HS-27A (cell line): ENCODE measurements at places on chromosomes 2 and 18.
A peak's percentile ranks its signal among the peaks of the same experiment; 100 is the strongest.

DNA sequence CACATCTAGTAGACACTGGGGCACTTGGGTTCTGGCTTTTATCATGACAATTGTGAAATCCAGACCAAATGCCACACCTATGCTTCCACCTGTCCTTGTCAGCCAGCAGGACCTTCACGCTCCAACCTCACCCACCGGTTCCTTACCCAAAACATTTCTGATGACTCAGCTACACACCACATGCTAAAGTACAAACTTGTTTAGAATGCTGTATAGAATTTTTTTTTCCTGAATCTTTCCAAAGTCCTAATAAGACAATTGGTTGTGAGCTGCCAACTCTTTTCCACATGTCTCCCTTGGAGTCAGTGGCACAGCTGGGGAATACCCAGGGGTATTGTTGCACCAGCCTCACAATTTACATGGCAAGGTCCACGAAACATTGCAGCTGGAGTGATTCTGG lies 75.5 kb upstream of the LPIN2 start:
- no peak for DNase-seq

DNA sequence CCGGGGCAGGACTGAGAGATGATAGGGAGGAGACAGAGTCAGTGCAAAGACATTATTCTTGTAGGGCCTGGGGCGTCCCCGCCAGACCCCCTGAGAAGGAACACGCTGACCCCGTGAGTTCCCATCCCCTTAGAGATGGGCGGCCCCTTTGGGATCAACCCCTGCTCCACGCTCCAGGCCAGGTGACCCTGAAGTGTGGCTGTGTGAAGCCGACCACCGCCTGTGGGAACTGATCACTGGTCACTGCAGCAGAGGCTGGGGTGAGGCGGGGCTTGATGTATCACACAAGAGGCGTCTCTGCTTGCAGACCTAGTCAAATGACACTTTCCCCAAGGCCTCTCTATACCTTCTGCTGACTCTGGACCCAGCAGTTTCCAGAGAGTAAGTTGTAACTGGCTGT lies 157.4 kb upstream of the TWIST2 start:
- no peak for DNase-seq

- no peak for DNase-seq
Measured at GRCh38 chr18:49841236-49842217, 28.2 kb upstream of the ACAA2 start.

- DNase-seq = no peak
Measured at GRCh38 chr18:32271672-32272208, 81.9 kb downstream of the MEP1B start.

DNA sequence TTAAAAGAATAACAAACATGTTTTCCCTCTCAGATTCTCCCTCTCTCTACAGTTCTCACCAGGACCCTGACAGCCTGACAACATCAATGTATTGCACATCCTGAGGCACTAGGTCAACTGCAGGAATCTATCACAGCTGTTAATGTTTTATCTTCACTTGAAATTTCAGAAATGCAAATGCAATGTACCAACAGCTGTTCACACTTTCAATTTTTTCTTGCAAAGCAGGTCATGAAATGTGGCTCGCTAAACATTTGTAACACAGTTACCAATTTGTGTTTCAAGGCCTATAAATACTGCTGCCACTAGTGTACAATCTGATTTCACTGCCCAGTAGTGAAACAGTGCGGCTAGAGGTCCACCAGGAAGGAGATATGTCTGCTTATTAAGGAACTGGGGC lies 147.8 kb downstream of the EXOC6B start:
- DNase-seq = no peak

DNA sequence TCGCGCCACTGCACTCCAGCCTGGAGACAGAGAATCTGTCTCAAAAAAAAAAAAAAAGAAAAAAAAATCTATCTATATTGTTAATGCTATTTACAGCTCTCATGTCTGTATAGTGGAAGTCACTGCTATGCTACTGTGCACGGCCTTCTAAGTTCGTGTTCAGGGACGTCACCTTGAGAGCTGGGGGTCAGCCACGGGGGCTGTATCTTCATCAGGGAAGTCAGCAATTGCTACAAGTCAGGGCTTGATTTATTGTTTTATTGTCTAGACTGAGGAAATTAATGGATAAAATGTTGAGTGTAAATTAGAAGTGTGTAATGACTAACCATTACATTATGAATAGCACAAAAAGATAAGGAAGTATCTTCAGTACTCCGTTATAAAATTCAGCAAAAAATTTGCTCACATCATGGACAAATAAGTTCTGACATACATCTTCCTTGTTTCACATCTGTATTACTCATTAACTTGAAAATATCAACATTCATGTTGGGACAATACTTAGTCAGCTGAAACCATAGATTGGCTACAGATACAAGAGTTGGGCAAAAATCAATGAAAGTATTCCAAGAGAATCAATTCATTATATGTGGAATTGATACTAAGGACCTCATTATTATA lies 136.6 kb upstream of the SEC11C start:
- no peak for DNase-seq

DNA sequence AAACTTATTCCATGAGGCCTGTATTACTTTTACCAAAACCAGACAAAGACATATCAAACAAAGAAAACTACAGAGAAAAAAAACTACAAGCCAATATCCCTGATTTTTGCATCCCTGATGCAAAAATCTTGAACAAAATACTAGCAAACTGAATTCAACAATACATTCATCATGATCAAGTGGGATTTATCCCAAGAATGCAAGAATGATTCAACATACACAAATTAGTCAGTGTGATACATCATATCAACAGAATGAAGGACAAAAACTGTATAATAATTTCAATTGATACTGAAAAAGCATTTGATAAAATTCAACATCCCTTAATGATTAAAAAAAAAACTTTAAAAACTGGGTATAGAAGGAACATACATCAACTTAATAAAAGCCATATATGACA lies 106.8 kb downstream of the SLC39A10 start:
- no peak for DNase-seq

DNA sequence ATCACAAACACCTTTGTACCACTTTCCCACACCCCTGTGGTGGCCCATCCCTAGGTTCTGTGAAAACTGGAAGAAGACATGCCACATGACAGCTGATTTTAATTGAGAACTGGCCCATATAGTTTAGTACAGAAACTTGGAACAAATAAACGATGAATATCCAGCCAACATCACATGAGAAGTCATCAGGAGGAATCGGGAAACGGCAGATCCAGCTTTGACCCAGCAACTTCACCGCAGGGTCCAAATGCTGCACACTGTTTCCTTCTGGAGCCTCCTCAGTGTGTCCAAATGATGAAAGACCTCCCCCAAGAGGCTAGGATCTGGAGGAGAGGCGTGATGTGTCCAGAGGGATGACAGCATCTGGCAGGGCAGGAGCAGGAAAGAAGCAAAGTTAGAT lies 75.5 kb downstream of the COPS8 start:
- DNase-seq = no peak

GRCh38 chr2:210527286-210527685 lies 29.1 kb upstream of the CPS1 start:
- DNase-seq = no peak

DNA sequence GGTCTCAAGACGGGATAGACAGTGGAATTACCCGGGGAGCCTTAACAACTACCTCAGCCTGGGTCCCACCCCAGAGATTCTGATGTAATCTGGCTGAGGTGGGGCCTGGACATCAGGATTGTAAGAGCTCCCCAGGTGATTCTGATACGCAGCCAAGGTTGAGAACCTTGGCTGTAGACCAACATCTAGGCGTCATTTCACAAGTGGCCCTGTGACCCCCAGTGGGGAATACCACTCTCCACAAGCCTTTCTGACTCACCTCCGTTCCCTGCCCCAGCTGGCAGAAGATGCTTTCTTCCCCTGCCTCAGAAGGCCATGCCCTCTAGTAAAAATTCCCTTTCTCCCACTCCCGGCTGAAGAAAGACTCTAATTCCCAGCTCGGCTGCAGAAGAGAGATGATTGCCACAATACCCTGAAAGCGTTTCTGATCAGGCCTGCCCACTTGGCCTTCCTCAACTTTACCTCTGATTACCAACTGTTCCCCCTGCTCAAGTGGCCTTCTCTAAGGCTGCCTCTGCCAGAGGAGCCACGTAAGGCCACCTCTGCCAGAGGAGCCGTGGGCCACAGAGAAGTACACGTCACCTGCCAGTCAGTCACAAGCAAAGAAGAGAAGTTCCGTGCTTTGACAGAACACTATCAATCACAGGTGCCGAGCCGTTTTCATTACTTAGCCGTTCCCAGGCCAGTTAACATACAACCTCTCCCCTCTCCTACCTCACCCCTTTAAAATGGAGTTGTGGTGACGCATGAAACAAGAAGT lies 116.8 kb upstream of the PKDCC start:
- DNase-seq = no peak

DNA sequence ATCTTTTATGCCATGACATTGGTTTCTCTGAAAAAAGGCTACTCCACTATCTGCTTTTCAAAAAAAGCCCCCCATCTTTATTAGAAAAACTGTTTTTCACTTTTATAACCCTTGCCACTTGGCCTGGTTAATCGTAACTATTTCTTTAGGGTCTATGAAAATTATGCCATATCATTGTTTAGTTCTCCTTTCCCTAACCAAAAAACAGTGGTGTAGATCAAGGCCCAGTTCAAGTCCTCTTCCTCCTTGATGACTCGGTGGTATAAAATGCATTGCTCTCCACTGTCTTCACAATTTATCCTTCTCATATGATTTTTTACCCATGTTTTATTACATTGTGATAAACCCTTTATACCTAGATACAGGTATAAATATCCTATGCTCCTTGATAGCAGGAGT lies 205.5 kb downstream of the ZNF521 start:
- no peak for DNase-seq

GRCh38 chr2:209960045-209960444 lies 42.4 kb upstream of the RPE start:
- no peak for DNase-seq

DNA sequence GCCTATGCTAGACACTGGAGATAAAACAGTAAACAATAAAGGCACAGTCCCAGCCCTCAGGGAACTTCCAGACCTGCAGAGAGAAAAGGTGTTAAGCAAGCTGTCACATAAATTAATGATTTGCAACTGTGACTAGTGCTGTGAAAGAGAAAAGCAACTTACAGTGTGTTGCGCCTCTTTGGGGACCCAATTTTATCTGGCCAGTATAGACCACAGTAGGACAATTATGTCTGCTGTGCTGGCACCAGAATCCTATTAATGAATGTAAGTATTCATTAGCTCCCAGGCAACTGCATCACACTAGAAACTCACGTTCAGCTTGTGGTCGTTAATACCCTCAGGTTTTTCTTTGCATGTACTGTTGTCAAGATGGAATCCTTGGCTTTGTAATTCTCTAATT lies 55.3 kb upstream of the CHST9 start:
- no peak for DNase-seq

DNA sequence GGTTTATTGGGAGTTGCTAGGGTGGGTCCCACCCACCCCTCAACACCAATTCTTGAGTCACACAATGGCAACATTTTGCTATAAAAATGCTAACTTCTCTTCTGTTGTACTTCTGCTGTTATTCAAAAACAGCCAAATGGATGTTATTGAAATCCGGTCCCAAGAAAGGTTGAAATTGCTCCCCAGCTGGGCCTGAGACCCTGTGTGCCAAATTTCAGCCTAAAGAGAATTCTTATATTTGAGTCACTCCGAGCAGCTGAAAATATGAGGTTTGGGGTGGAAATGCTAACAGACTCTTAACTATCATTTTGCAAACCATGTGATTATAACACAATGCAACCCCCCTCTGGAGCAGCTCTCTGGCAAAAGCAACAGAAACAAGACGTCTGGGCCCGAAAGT lies 27.0 kb upstream of the ACVR1 start:
- DNase-seq = no peak

- DNase-seq = no peak
Measured at GRCh38 chr2:120310136-120310535, 35.8 kb upstream of the INHBB start.

- DNase-seq = no peak
Measured at GRCh38 chr2:163466331-163467250, 269.2 kb downstream of the FIGN start.

DNA sequence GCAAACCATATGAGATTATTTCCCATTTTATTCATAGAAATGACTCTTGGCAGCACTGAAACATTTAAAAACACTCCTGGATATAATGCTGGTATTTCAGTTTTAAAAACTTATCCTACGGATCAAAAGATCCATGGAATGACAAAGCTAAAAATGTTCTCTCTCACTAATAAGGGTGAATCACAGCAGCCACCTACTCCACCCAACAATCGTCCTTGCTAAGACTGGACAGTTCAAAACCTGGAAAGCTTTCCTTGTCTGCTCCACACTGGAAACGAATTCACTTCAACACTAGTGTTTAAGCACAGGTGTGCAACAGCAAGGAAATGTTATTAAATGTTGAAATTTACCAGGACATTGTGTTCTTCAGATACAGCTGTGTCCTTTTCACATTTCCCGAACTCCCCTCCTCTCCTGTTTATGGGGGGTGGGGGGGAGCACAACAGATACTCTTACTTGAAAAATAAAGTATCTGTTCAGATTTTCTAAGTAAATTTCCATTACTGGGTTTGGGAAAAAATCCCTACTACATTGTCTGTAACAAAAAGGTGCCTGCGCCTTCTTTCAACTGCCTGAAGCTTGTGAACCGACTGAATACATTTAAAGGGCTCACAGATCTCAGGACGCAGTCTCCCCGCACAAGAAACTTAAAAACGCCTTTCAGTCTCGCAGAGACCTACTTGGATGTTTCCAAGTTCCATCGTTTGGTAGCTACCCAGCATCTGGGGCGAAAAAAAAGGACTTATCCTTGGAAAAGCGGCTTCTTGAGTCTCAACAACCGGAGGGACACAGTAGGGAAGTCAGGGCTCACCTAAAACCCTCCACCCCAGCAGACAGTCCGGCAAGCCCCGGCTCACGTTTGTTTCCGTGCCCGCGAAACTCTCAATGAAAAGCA lies 1.3 kb downstream of the YWHAQ start:
- DNase-seq = no peak

DNA sequence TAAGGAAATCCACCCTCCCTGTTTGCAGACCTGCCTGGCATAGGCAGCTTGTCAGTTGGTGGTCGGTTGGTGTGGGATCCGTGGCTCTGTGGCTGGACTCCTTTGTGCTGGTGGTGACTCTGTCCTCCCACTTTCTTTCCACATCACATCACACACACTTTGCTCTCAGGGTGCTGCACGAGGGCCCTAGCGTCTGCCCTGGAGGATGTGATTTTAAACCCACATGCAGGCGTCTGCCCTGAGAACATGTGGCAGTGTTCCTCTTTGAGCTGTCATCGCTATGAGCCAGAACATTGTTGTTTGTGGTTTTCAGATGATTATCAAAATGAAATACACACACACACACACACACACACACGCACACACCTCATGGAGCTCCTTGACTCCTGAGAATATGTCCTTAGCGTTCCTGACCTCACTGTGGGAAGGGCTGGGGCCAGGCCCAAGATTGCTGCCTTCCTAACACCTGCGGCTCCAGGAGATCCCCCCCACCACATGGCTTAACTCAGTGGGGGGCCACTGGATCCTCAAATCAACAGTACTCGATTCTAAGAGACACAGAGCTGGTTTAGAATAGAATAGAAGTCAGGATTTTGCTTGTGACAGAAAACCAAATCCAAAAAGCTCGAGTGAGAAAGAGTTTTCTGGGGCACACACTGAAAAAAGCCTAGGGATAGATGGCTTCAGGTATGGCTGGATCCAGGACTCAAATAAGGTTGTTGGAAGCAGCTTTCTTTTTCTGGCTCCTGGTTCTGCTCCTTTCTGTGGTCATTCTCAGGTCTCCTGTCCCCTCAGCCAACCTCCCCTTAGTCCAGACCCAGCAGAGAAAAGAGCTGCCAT lies 54.8 kb downstream of the RTP5 start:
- no peak for DNase-seq

- DNase-seq = peak; percentile 98
Measured at GRCh38 chr2:122063716-122064115, 308.3 kb downstream of the TSN start.

GRCh38 chr18:59988098-59988706 lies 88.4 kb downstream of the PMAIP1 start:
- DNase-seq = no peak
